ENCODE measurements at places on chromosomes 6 and 20.

- DNase-seq, result no peak
These were observed 45.9 kb downstream of the ZNF217 start for GRCh38 chr20:53547664-53548239.

- no peak for DNase-seq
These were observed 238.2 kb downstream of the ADGRB3 start for GRCh38 chr6:68873236-68873635.

DNA sequence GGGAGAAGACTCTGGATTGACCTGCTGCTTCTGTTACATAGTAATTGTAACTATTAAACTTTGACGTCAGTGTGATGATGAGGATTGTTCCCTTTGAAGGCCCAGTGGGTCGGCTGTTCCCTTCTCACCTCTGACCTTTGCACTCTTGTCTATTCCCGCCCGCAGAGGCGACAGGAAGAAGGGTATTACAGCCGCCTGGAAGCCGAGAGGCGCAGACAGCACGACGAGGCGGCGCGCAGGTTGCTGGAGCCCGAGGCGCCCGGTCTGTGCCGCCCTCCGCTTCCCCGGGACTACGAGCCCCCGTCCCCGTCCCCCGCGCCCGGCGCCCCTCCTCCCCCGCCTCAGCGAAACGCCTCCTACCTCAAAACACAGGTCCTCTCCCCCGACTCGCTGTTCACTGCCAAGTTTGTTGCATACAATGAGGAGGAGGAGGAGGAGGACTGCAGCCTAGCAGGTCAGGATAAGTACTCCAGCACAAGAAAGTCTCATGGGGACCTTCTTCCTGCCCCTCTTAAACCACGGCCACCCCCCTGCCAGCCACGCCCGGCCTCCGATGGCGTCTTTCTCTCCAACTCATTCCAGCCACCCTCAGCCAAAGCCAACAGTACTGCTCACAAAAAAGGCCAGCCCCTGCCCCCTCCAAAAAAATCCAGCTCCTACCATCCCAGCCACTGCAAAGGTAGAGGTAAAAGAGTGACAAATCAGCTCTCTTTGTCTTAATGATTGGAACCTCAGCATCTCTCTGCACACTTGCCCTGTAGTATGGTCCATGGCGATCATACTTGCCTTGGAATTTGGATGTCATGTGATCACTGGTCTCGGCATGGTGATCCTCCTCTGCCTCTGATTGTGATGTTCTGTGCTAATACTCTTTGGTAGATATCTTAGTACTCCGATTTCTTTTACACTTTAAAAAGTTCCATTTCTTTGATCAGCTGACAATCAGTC, 31.6 kb upstream of the KIF25 start:
- no peak for DNase-seq

- no peak for DNase-seq
These were observed 4.7 kb upstream of the LY86 start for GRCh38 chr6:6583836-6584235.

- DNase-seq, result no peak
These were observed 14.5 kb upstream of the CCN6 start for GRCh38 chr6:112039431-112039770.

DNA sequence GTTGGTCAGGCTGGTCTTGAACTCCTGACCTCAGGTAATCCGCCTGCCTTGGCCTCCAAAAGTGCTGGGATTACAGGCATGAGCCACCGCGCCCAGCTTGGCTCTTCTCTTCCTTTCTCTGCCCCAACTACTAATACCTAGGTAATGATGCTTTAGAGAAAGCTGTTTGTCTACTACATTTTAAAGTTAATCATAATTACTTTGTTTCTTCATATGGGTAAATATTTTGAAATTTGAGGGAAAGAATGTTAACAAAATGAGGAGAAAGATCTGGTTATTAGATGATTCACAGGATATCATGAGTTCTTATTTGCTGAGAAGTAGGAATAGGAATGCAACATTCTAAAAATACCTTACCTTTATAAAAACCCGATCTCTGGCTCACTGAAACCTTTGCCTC, 18.4 kb upstream of the PTPRK start:
- no peak for DNase-seq

GRCh38 chr20:19495905-19496703, 262.0 kb upstream of the RIN2 start:
- no peak for DNase-seq

GRCh38 chr6:36268478-36269275, 1.2 kb upstream of the PNPLA1 start:
- DNase-seq, result no peak

DNA sequence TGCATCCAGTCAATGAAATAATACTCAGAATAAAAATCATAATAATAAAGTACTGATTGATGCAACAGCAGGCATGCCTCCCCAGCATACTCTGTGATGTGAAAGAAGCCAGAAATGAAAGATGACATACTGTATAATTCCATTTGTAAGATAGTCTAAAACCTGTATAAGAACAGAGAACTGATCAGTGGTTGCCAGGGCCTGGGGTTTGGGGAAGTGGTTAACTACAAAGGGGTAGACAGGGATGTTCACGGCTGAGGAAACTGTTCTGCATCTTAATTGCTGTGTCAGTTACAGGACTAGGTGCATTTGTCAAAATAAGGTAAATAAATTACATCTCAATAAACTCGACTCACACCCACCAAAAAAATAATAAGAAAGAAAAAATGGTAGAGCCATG, 81.3 kb upstream of the BMP2 start:
- no peak for DNase-seq

- no peak for DNase-seq
These were observed 1.9 kb downstream of the DDR1 start for GRCh38 chr6:30885999-30886896.

GRCh38 chr6:8057263-8057662, 6.9 kb downstream of the BLOC1S5 start:
- no peak for DNase-seq

DNA sequence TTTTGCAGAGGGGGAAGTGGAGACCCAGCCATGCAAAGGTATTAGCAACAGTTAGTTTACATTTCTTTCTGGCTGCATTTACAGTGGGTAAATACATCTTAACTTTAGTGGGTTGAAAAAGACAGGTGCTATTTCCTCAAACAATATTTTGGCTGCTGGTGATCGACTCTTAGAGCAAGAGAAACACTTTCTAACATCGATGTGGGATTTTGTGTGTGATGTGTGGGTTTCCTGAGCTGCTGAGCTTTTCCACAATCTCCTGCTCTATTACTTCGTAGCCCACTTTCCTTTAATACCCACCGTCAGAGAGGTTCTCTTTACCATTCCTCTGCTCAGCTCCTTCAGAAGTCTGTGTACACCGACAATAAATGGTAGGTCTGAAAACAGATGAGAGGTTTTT, 339.0 kb downstream of the NRN1 start:
- no peak for DNase-seq

- DNase-seq, result no peak
These were observed 196.7 kb upstream of the KCNQ5 start for GRCh38 chr6:72425003-72425681.

DNA sequence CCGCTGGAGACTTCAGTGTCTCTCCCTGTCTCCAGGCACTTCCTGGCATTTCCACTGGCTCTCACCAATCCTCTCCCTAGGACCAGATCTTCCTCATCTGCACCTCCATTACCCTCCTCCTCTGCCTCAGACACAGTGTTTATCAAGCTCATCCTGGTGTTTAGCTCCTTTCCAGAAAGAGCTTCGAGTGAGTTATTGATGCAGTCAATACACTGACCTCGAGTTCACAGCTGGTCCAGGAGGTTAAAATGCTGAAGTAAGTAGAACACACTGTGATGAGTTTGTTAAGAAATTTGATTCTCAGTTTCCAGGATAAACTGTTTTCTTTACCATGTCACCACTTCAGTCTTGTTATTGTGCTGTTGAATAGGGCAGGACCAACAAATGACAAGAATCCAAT, 42.1 kb upstream of the ARMC2 start:
- no peak for DNase-seq

GRCh38 chr20:16953858-16954257, 205.7 kb downstream of the OTOR start:
- DNase-seq, result no peak

Measured in T-helper 17 cell (primary cell).